Hepatocyte (in vitro differentiated cells): ENCODE measurements at places on chromosomes 7 and 10. TPM values are rescaled to one million over a fixed set of nuclear protein-coding genes. Genes with fewer than 3 reads are reported as not detected.

GRCh38 chr7:97845622-97846203 lies 26.5 kb downstream of the ASNS start:
- peak; percentile 35 for DNase-seq

GRCh38 chr10:34494012-34494411 lies 321.1 kb downstream of the PARD3 start:
- no peak for DNase-seq

DNA sequence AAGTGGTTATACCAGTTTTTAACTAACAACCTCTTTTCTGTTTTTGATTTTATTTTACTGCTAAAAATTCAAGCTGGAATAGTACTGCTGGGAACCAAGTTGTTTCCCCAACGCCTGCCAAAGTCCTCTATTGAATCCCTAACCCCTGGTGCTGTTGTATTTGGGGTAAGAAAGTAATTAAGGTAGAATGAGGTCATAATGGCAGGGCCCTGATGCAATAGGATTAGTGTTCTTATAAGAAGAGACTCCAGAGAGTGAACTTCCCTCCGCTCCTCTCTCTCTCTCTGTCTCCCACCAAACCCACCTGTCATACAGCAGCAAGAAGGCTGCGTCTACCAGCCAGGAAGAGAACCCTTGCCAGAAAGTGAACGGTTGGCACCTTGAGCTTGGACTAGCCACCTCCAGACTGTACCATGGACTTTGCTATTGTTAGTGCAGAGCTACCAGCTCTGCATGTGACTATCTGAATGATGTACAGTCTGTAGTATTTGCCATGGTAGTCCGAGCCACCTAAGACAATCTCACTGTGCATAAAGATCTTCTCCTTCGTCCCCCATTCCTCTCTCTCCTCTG lies 86.5 kb upstream of the KLF6 start:
- DNase-seq: no peak

GRCh38 chr10:7957591-7957990 lies 96.9 kb upstream of the GATA3 start:
- DNase-seq: no peak

DNA sequence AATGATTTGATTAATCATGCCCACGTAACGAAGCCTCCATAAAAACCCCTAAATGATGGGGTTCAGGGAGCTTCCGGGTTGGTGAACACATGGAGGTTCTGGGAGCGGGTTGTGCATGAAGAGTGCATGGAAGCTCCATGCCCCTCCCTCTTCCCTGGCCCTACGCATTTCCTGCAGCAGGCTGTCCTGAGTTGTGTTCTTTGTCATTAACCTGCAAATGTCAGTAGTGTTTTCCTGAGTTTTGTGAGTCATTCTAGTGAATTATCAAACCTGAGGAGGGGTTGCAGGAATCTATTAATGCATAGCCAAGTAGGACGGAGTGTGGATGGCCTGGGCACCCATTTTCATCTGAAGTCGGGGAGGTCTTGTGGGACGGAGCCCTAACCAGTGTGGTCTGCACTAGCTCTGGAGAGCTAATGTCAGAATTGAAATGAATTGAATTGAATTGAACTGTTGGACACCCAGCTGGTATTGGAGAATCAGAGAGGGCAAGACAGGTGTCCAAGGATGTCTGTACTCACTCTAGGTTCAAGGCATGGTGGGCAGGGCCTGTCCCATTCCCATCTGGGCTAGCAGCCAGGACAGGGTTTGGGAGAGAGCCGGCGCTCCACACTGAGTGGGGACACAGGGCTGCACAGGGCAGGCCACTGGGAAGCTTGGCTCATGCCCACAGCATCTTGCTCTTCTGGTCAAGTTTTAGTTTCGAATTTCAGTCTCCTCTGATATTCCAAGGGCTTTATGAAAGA lies 22.3 kb upstream of the ARHGAP22 start:
- DNase-seq: no peak

DNA sequence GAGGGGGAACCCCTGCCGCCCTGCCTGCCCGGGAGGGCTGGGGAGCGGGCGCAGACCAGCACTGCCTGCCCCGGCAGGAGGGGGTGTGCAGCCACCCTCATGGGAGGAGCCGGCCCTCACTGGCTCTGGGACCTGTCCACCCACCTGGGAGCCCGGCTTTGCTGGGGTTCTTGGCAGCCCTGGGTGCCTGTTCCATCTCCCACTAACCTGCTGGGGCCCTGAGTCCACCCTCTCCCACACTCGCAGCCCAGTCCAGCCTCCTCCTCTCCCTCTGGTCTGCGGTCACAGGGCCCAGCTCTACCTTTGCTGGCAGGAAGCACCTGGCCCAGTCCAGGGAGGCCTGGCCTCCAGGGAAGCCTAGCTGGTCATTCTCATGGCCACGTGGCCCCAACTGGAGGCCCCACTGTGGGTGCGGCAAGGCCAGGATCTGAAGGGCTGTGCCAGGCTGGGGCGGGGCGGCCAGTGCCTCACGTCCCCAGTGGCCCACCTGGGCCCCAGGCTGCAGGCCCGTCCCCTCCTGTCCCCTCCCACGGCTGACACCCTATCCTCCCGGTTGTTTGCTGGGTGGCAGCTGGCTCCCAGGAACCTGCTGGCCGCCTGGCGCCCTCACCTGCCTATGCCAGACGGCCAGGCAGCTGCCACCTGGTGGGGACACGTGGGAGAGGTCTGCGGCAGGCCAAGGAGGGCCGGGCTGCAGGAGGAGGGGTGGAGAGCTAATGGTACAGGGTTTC lies at the start of gene TMEM184A:
TMEM184A (minus strand) TSS at position 393 of the 731 bp plus-strand sequence. CDS start 721 bp downstream, outside the sequence.
- DNase-seq: peak; percentile 89

GRCh38 chr7:114865564-114865963 lies 56.3 kb upstream of the MDFIC start:
- DNase-seq: peak; percentile 56

- DNase-seq: no peak
Measured at GRCh38 chr10:95394161-95394880, 103.5 kb upstream of the PDLIM1 start.

DNA sequence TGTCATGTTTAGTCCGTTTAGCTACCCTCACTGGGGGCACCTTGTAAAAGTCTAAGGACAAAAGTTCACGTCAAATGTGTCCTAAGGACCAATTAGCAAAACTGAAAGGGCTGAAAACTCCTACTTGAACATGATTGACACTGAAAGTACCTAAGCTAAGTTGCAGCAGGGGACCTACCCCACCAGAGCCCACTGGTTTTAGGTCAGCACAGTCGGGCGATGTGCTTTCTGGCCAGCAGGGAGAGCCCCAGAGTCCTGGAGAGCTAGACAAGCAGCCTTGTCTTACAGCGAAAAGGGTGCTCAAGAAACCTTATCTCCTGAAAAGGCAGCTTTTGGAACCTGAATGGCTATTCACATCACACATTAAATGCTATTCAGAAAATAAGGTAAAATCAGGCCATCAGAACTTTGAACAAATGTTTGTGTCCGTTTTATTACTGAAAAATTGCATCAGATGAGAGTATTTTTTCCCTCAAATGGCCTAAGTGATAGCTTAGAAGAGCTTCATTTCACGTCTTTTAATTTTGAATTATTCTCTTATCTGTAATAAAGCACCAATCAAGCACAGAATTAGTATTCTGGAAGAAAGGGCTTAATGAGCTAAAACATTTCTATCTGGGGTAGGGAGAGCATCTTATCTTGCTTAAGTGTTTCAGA lies 52.2 kb upstream of the MKI67 start:
- DNase-seq: peak; percentile 45

DNA sequence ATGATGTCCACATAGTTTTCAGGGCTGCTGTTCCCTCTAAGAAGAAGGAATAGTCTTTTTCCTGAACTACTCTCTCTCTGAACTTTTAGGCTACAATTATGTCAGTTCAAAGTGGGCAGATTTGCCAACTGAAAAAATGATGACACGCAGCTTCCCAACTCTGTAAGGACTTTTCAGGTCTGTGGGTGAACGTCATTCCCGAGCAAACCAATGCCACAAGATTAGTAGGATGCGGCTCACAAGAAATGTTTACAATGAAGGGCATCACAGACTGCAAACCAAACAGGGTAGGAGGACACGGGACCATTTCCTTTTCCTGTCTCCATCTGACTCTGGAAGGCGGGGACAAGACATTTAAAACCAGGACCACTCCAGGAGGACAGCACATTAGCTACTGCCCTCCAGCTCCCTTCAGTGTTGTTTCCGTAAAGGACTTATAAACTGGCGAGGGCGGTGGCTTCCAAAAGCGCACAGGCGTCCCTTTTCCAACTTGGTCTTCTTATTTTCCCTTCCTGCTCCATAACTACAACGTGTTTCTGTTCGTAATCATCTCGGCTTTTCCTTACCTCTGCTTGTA lies 539 bp upstream of the MKLN1 start:
- peak; percentile 67 for DNase-seq

- peak; percentile 52 for DNase-seq
Measured at GRCh38 chr7:42617806-42618457, 293.9 kb downstream of the C7orf25 start.

- peak; percentile 74 for DNase-seq
Measured at GRCh38 chr10:3500408-3500856, 284.6 kb downstream of the KLF6 start.

DNA sequence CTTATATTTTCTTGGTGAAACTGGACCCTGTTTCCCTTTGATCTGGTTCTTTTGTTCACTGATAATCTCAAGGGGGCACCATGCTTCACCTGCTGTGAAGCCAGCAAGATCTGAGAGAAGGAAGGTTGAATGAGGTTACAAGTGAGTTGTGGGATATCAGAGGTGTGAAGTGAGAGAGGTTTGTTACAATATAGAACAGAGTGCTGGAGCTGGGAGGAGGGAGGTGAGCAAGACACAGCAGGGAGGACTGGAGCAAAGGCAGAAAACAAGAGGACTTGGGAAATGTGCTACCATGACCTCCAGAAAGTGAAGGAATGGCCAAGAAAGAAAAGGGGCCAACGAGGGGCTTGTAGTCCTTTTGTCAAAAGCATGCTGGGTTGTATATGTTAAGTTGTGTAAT lies 156.6 kb downstream of the LRMDA start:
- DNase-seq: no peak

GRCh38 chr10:86585037-86585929 lies 63.7 kb upstream of the WAPL start:
- DNase-seq: peak; percentile 80

WNT8B gene
- total RNA-seq: not detected in 2 replicates

MUC12 gene
- total RNA-seq: 4.0 and 8.5 TPM in 2 replicates

PARD3 gene
- 59.7 TPM in 2 replicates for total RNA-seq
